ENCODE measurements at places on chromosomes 7 and 10.

DNA sequence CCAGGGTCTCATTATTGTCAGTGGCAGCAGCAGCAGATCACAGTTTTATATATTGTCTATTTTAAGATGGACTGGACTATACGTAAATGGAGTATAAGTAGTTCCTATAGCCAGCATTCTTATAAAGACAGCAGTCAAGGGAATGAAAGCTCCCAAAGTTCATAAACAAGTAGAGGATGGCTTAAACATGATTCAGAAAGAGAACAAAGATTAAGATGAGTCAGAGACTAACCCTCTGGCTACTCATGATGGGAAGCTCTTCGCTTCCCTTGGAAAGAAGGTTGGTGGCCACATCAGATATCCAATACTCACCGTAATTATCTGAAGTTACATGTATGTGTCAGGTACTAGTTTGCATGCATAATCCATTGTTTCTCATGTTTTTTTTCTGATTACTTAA, 277.0 kb downstream of the INHBA start:
- DNase-seq, result peak; percentile 36

DNA sequence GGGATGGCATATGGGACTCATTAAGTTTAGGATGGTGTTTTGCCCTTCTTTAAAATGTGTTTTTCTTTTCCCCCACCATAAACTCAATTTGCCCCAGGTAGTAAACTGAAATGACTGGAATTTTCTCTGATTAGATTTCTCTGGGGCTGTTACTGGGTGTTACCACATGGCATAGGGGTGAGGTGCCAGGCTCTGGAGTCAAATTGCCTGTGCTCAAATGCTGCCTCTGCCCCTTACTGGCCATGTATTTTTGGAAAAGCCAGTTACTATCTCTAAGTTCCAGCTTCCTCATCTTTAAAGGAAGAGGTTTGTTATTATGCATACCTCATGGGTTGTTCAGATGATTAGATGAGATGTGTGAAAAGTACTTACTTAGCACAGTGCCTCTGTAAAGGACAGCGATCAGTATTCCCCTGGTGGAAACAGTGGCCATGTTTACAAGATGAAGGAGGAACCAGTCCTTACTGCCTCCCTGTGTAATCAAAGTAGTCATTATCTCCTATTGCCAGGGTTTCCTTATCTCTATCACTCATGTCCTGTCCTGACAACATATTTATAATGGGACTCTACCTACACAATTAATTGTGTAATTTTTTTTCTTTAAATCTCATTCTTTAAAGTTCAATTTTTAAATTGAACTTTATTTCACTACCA, 352.0 kb downstream of the KCNMA1 start:
- no peak for DNase-seq

GRCh38 chr7:22460363-22460988, 39.5 kb downstream of the STEAP1B start:
- DNase-seq, result no peak

DNA sequence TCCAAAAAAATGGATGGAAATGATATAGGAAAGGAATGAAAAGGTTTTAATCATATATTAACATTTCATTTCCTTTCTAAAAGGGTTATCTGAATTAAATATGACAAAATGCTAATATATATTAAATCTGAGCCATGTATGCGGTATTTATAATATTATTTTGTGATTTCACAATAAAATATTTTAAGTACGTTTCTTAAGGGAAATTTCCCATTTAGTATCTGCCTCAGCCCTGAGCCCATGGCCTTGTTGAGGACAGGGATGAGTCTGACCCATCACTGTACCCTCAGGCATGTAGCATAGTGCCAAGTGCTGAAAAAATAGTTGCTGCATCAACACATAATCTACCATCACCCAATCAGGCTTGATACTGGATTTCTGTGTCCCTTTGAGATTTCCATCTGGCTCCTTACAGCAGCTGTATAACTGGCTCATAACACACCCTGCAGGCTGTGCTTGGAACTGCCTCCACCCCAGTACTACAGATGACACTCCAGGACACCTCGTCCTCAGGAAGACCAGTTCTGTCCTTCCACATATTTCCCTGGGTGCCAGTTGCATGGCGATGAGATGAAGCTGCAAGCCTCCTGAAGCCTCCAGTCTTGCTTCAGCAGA, 59.4 kb upstream of the ASAH2 start:
- no peak for DNase-seq

DNA sequence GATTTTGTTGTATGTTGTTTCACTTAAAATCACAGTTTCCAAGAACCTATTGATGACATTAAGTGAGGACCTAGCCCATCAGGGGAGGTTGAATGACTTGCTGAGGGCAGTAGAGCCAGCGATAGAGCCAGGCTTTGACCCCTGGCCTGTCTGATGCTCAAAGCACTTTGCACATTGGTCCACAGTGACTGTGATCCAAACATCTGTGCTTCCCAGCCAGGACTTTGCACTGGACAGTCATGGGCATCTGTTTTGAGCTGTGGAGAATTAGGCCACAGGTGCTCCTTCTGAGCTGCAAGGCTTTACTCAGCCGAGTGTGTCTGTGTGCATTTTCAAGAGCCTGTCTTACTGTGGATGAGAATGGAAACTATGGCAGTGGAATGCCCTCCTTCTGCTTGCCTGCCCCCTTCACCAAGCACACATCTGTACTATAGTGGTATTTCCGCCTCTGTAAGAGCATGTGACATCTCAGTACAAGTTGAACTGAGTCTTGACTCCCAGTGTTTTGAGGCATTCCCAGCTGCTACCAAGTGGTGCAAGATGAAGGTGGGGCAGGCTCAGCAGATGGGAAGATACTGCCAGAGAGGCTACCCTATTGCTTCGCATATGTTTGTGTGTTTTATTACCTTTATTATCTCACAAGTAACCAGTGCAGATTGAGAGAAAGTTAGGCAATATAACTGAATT, 72.7 kb upstream of the AOAH start:
- no peak for DNase-seq

DNA sequence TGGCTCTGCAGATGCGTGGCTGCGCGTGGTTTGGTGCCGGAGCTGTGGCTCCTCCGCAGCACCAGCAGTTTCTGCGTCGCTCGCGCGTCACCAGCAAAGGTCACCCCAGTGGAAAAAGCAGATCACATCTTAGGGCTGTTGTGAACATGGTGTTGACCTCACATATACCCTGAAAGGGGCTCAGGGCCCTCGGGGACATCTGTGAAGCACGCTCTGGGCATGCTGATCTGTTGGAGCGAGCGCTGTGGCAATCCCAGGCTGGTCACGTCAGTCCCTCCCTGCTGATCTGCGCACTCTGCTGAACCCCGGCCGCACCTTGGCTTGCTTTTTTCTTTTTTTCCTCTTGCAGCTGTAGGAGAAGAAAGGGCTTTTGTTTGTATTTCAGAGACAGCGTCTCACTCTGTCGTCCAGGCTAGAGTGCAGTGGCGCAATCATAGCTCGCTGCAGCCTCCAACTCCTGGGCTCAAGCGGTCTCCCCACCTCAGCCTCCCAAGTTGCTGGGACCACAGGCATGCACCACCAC, 33.3 kb upstream of the AP5Z1 start:
- DNase-seq, result no peak

DNA sequence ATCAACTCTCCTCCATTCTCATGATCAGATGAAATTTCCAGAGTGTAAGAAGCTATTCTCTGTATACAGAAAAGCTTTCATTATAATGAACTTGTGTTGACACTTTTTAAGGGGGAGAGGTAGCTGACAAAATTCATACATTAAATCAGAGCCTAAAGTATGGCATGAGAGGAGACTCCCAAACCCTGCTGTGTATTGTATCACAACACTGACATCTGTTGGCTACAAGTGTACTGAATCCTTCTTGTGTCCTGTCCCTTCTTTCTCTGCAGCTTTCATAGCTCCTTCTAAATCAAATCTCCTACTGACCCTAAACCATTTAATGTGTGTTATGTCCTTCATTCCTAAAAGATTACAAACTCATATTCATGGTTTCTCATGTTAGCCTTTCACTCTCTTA, 70.9 kb downstream of the GCC1 start:
- no peak for DNase-seq

- no peak for DNase-seq
These were observed 265.2 kb upstream of the PHF14 start for GRCh38 chr7:10708447-10708846.

GRCh38 chr10:35674843-35675242, 32.7 kb upstream of the FZD8 start:
- DNase-seq, result no peak

- no peak for DNase-seq
These were observed 52.4 kb downstream of the CFAP70 start for GRCh38 chr10:73306171-73306708.

- DNase-seq, result no peak
These were observed 35.0 kb upstream of the DNAAF5 start for GRCh38 chr7:691361-692045.

GRCh38 chr7:27128034-27128433, 2.5 kb downstream of the HOXA4 start:
- no peak for DNase-seq

- no peak for DNase-seq
These were observed 605.5 kb downstream of the XPNPEP1 start for GRCh38 chr10:109317746-109318366.

- no peak for DNase-seq
These were observed 61.8 kb downstream of the NEURL1 start for GRCh38 chr10:103555325-103555649.

DNA sequence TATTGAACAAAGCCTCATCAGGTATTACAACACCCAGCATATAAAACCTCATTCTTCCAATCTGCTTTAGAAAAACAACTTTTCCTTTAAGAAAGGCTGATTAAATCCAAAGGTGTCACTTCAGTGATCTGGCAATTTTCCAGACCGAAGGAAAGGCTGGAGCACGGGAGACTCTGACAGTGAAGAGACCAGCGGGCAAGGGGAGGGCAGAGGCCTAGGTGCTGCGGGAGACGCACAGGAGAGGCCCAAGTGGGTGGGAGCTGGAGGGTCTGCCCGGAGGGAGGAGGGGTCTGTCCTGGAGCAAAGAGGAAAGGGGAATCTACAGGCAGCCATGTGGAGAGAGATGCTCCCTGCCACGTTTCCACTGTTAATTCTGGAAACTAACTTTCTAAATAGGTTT, 24.3 kb upstream of the PPP2R2D start:
- no peak for DNase-seq

DNA sequence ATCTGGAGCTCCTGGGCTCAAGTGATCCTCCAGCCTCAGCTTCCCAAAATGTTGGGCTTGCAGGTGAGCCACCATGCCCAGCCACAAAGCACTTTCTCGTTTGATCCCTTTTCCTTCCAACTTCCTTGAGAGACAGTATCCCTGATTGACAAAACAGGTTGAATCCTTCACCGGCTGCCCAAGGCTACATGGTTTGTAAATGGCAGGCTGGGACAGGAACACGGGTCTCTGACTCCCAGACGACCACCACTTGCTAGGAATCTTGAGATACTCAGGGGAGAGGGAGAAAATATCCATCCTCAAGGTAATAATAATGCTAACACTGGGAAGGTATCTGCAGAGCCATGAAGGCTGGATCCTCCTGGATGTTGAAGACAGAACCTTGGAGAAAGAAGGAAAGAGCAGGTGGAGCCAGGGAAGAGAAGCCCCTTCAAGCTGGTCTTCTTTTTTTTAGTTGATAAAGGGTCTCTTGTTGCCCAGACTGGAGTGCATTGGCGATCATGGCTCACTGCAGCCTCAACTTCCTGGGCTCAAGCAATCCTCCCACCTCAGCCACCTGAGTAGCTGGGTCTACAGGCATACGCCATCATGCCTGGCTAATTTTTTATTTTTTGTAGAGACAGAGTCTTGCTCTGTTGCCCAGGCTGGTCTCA, 19.8 kb downstream of the MMRN2 start:
- no peak for DNase-seq

- DNase-seq, result no peak
These were observed 30.4 kb downstream of the VWC2 start for GRCh38 chr7:49803812-49804211.

DNA sequence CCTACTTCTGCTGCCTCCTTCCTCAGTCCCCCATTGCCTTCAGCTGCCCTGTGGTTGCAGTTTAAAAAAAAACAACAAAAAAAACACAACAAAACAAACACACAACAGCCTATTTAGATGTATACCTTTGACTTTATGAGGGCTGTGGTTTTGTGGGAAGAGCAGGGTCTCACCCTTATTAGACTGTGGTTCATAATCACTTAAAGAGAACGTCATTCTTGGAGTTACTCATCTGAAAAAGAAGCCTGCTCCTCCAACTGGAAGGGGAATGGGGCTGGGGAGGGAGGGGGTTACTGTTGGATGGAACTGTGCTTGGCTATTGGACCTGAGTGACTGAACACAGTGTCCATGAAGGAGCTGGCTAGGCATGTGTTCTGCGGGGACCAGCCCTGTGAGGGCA, 48.1 kb downstream of the SDK1 start:
- no peak for DNase-seq

- DNase-seq, result no peak
These were observed 114.2 kb downstream of the ZMIZ1 start for GRCh38 chr10:79182781-79183467.

GRCh38 chr10:64379898-64380297, 858.7 kb downstream of the REEP3 start:
- DNase-seq, result no peak

DNA sequence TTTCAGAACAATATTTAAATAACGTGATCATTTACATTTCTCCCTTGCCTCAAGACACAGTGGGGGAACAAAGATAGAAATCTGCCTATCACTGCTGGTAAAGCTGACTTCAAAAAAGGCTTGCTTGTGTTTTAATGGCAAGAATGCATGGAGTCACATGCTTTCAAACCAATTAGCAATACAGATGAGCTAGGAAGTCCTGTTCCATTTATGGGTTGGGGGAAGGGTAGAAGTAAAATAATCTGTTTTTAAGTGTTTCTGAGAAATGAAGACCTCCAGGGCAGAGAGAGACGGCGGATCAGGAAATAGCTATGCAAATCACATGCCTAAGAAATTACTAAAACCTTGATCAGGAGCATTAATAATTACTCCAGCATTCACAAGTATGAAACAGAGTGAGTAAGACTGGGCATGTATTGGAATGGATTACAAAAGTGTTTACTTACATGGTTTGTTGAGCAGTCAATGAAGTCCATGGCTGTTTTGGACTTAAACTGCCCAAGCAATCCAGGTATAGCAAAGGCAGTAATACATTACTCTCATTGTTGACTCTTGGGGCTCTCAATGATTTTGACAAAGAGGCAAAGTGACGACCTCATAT, 142.0 kb downstream of the ARID5B start:
- DNase-seq, result peak; percentile 93

GRCh38 chr10:49748006-49748405, 14.1 kb downstream of the OGDHL start:
- DNase-seq, result no peak

- no peak for DNase-seq
These were observed 202.8 kb downstream of the BMPER start for GRCh38 chr7:34108165-34108564.

DNA sequence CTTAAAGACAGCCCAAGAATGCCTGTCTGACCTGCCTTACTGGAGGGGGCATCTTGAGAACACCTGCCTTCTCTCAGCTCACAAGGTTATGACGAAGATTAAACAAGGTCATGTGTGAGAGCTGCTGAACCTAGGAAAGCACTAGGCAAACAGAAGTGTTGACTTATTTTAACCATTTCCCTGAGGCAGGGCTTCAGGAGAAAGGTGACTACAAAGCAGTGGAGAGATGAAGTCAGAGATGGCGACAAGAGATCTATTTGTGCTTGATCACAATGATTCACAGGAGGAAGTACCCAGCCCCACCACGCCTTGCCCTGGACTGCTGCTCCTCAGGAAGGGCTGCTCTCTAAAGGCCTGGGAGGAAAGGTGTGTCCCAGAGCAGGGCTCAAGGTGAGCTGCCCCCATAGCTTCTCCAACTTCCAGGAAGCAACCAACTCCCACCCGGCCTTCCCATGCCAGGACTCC, 27.8 kb downstream of the STN1 start:
- no peak for DNase-seq

Measured in fibroblast of skin of left quadriceps (primary cell).